ENCODE measurements at places on chromosomes 5 and 9. TPM values are rescaled to one million over a fixed set of nuclear protein-coding genes. Genes with fewer than 3 reads are reported as not detected.
A peak's percentile ranks its signal among the peaks of the same experiment; 100 is the strongest.

The NR2F1-AS1 gene
- 0.33 TPM for polyA plus RNA-seq

DNA sequence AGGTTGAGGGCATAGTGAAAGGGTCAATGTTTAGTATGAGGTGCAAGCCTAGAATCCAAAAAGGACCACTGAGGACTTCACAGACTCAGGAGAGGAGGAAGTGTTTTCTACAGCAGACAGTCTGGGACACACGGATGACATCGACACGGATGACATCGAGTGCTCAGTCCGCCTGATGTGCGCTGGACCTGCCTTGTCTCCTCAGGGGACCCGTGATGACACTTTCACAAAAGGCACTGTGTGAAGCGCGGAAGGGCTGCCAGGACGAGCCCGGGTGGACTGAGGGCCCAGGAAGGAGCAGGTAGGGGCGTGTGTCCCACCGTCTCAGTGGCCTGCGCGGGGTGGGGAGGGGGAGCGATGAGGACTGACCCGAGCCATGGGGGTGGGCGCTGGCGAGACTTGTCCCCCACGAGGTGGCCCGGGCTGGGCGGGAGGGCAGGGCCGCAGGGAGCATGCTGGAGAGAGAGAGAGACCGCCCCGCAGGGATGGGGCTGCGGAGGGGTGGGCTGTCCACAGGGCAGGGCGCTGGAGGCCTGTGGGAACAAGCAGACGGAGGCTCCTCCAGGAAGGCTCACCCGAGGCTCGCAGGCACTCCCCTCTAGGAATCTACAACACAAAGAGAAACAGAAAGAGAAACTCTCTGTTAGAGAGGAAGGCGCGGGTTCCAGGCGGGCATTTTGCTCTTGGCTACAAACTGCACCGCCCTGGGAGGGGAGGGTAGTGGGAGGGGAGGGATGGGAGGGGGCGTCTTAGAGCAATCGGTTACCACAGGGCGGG is 54.9 kb downstream of the USP20 start:
- DNase-seq: no peak

The AFAP1L1 gene
- polyA plus RNA-seq: 4.6 TPM

The TMEM174 gene
- not detected for polyA plus RNA-seq

- peak; percentile 78 for DNase-seq
Observed at GRCh38 chr9:129570450-129571297, 50.2 kb downstream of the C9orf50 start.

The LIFR gene
- polyA plus RNA-seq: 1.00 TPM

The IL13 gene
- polyA plus RNA-seq: not detected

GRCh38 chr5:10579536-10580521 is 16.0 kb downstream of the ANKRD33B start:
- DNase-seq: no peak

GRCh38 chr5:56388229-56388985 is 155.3 kb upstream of the ANKRD55 start:
- no peak for DNase-seq

DNA sequence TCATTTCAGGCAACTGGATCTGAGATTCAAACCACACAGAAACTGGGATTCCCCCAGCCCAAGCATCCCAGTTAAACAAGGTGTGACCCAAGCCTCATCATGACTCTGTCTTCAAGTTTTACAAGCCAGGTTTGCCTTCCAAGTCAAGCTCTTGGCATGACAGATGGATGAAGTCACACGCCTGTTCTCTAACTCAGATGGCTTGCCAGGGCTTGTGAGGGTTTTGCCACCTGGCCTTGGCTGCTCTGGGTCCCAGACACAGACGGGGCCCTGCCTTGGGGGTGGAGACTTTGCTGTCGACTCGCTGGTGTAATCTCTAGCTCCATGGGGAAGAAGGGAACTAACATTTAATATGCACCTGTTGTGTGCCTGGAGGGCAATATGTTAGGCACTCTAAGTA is 95.8 kb upstream of the RARS1 start:
- peak; percentile 60 for DNase-seq

The CARD9 gene
- 0.21 TPM for polyA plus RNA-seq

GRCh38 chr5:166045961-166046360 is 2245.5 kb upstream of the WWC1 start:
- no peak for DNase-seq

DNA sequence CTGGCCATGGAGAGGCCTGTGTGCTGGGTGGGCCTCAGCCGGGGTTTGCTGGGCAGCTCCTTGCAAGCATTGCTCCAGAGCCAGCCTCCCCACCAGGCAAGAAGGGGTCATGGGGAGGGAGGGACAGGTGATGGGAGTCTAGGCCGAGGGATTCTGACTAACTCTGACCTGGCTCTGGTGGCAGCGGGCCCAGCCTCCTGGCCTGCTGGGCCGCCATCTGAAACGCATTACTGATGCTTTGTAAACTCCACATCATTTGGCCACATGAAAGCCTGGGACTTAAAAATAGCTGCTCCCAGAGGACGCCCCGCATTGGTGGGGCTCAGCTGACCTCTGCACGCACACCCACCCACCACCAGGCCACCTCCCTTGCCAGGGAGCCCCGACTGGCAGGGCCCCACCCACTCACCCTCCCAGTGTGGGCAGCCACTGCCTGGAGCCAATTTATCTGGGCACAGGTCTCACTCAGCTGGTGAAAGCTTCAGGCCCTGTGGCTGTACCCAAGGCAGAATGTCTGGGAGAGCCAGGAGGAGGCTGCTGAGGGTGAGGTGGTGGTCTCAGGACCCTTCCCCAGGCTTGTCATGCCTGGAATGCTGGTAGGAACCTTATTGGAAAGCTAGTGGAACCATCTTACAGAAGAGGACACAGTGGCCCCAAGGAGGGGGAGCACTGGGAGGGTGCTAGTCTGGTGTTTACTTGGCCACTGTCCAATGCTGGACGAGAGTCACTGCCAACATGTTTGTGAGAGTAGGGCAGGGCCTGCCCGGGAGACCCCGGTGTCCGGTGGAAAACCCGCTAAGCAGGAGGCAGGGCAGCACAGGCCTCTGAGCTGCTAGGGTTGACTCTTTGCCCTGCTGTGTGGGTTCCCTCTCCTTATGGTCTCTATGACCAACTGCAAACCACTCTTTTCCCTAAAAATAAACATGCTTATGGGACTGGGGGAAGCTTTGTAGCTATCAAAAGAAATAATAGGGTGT is 10.8 kb downstream of the TCF7 start:
- DNase-seq: no peak

DNA sequence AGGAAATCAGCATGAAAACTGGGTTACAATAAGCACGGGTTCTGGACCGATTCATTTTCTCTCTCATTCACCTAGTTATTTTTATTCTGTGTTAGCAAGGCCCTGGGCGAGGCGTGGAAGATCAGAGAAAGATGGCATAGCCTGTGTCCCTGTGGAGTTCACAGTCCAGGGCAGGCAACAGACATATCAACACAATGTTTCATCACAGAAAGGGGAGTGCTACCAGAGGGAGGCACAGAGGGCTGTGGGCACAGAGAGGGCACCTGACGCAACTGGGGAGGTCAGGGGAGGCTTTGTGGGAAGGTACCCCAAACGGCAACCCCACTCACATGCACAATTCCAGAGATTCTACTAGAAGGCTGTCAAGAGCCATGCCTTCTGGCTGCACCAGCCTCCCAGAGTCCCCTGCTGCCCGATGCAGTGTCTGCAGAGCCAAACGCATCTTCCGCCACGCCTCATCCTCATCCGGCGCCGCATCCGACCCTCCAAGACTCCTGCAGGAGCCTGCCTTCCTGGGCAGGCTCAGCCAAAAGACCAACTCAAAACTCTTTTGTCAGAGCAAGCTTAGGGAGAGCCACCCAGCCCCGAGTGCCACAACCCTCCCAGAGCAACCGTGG is 1.4 kb downstream of the FAM193B start:
- DNase-seq: no peak

DNA sequence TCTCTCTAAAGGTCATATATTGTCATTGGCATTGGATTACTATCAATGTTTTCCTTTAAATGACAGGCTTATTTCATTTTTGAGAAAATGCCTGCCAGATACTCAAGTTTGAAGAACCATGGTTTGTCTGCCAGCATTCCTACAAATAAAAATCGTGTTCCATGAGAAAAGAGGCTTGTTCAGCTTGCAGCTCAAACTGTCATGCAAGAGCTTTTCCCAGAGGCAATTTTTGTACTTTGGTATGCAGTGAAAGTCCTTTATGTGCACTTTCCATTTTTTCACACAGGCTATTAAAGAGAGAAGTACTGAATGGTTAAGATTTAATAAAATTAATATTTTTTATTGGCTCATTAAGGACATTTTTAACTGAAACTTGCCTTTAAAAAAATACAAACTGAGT is 110.4 kb downstream of the FBXO4 start:
- DNase-seq: no peak

GRCh38 chr9:136532799-136533774 is 12.8 kb downstream of the NOTCH1 start:
- DNase-seq: no peak

The SLC6A18 gene
- not detected for polyA plus RNA-seq

DNA sequence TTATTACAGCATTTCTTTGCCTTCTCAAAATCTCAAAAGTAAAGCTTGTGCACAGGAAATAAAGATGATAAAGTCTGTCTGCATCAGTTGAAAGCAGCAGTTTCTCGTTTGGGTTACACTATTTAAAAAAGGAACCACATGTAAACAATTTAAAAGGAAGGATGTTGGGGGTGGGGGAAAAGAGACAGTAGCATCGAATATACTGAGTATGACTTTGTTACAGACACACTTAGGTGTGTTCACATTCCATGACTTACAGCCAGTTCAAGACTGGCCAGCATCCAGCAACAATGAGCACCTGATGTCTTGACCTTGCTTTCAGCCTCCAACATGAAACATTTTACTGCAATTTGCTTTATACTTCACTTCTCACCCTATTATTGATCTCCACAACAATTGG is 8.7 kb downstream of the GAPT start:
- DNase-seq: no peak

DNA sequence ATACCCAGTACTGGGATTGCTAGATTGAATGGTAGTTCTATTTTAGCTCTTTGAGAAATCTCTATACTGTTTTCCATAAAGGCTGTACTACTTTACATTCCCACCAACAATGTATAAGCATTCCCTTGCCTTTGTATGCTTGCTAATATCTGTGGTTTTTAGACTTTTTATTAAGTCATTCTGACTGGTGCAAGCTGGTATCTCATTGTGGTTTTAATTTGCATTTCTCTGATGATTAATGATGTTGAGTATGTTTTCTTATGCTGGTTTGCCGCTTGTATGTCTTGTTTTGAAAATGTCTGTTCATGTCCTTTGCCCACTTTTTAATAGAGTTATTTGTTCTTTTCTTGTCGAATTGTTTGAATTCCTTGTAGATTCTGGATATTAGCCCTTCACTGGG is 512.7 kb upstream of the PAPPA start:
- peak; percentile 54 for DNase-seq

GRCh38 chr9:81132318-81132717 is 557.0 kb downstream of the TLE1 start:
- no peak for DNase-seq

DNA sequence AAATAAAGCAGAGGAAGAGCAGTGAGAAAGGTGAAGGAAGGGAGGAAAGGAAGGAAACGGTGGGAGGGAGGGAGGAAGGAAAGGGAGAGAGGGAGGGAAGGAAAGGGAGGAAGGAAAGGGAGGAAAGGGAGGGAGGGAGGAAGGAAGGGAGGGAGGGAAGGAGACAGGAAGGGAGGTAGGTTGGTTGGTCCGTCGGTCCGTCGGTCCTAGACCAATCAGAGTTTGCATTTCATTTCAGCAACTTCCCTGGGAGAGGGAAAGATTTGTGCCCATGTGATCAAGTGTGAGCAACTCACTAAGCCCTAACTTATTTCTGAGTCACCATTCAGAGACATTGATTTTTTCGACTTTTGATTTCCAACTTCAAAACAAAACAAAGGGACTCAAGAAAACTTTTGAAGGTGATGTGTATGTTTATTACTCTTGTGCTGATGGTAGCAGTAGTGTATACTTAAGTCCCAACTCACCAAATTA is 18.8 kb downstream of the NANS start:
- peak; percentile 57 for DNase-seq

DNA sequence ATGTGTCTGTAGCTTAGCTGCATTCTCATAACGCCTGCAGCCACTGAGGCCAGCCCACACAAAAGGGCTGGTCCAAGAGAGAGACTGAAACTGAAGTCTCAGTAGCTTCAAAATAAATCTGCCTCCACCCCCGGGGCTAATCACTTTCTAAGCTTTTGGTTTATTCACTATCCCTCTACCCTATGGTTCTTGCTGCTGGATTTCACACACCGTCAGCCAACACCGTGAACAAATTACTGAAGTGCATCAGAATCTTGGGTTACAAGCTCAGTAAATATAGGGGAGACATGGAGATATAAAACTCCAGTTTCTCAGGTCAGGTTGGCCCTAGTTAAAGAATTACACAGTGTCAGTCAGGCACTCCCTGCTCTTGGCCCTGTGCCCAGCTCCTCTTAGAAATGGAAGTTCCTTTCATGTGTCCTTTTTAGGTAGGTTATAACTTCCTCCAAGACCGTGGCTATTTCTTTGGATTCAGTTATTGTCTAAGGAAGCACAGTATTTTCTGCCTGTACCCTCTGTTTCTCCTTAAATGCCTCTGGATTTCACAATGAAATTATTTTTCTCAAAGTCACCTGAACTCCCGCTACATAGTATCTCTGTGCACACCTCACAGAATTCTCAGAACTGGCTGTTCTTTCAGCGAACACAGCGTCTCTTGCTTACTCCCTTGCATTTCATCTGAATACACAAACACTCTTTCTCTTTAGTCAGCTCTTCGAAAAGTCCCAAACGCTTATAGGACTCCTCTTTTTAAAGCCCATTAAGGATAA is 112.5 kb downstream of the FAM174A start:
- DNase-seq: no peak

GRCh38 chr9:136774416-136775045 is 10.2 kb upstream of the LCN15 start:
- DNase-seq: no peak

The PCDHGA6 gene
- 0.28 TPM for polyA plus RNA-seq

The PTPA gene
- polyA plus RNA-seq: 127 TPM

The PCDHB11 gene
- not detected for polyA plus RNA-seq

The BTNL8 gene
- not detected for polyA plus RNA-seq

The ELAVL2 gene
- polyA plus RNA-seq: 4.3 TPM

DNA sequence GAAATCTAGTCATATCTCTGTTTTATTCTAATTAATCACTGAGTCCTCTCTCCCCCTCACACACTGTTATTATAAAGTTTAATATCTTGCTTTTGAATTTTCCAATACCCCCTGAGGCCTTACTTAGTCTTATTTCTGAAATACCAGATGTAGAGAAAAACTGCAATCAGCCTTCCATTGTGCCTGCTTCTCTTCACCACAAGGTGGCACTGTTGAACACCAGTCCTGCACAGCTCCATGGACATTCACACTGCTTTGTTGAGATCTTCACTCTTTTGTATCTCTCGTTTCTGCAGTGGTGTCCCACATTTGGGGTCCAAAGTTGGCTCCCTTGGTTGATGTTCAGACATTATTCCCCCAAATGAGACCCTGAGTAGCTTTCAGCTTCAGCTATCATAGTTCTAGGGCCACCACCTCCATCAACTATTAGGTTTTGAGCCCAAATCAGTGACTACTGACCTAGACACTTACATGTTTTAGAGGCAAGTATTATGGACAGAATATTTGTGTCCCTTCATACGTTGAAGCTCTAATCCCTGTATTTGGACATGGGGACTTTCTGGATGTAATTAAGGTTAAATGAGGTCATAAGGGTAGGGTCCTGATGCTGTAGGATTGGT is 24.3 kb downstream of the BOD1 start:
- DNase-seq: no peak

The TLR4 gene
- polyA plus RNA-seq: 0.09 TPM

The STC2 gene
- polyA plus RNA-seq: 4.1 TPM

The NREP gene
- 12.3 TPM for polyA plus RNA-seq

GRCh38 chr9:126233913-126234525 is 92.6 kb upstream of the MVB12B start:
- DNase-seq: no peak

- no peak for DNase-seq
Observed at GRCh38 chr5:167280111-167280510, 1011.3 kb upstream of the WWC1 start.
